Esophagus mucosa (tissue), 1 donor: ENCODE measurements at places on chromosomes 11 and 22.

DNA sequence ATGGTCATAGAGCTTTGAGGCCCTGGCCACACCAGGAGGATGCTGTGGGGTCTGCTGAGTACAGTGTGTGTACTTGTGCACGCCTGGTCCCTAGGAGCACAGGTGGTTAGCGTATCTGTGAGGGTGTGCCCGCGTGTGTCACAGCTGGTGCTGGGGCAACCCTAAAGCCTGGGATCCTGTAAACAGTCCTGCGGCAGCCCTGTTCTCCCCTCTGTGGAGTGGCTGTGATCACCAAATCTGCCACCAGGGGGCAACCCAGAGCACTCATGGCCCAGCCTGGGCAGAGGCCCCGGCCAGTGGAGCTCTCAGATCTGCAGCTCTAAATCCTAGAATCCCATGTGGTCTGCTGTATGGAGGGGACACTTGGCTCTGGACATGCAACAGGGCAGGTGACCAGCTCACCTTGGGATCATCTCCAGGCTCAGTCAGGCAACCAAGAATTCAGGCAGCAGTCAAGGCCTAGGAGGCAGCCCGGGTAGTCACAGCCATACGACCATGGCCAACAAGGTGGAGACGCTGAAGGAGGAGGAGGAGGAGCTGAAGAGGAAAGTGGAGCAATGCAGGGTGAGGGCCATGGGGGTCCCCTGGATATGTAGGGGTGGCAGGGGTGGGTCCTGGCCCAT, 3.9 kb downstream of the SH3BP1 start:
- ATAC-seq: peak; percentile 55

GRCh38 chr11:3953327-3953726, 97.9 kb downstream of the STIM1 start:
- ATAC-seq: no peak

GRCh38 chr11:111589886-111590499, 12.3 kb upstream of the SIK2 start:
- no peak for ATAC-seq

DNA sequence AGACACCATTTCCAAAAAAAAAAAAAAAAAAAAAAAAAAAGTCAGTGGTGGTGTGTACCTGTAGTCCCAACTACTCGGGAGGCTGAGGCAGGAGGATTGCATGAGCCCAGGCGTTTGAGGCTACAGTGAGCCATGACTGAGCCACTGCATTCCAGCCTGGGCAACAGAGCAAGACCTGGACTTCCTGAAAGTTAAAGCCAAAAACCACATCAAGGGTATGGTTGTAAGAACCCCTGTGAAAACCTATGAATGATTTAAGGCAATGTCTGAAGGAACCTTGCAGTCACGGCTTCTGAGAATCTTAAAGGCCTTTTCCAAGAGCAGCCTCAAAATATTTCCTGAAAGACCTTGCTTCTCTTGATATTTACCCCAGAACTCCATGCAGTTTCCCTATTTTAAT, 30.5 kb upstream of the MSANTD2 start:
- ATAC-seq: no peak

- no peak for ATAC-seq
Measured at GRCh38 chr22:49622241-49623105, 205.2 kb downstream of the BRD1 start.

DNA sequence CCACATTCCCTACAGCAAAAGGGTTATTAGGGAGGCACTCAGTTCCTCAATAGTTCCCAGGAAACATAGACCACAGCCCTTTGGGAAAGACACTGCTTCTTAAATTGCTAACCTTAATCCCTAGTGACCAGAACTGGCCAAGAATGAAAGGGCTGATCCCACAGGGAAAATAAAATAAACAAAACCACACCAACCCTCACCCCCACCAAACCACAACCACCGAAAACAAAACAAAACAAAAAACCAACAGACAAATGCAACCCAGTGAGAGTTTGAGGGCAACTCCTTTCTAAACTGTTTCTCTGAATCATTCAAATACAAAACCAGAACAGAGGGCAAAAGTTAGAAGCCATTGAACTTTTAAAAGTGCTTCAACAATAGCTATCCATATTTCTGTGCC, 57.2 kb downstream of the NAV2 start:
- ATAC-seq: no peak

- no peak for ATAC-seq
Measured at GRCh38 chr22:47810505-47811500, 1048.4 kb downstream of the TBC1D22A start.

DNA sequence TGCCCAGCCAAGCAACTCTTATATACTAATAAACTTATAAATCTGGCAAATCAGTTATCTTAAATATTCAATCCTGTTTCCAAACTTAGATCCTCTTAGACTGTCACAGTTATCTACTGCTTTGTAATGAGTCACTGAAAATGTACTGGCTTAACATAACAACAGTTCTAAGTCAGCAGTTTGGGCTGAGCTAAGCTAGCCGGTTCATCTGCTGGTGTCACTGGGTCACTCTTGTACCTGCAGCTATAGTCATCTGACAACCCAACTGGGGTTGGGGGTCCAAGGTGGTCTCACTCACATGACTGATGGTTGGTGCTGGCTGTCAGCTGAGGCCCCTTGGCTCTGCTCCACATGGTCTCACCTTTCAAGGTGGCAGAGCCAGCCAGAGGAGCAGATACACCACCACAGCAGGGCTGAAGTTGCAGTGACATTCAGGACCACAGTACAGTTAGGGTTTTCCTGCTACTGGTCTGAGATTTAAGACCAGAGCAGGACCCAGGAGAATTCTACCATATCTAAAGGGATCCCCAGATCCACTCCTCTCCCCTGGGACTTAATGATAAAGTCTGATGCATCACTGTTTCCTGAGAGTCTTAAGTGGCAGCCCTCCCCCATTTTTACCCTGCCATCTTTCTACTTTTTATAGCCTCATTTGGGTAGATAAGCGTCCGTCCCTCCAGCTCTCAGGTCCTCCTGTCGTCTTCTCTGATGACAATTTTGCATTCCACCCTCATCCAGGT, 7.9 kb upstream of the MACROD1 start:
- ATAC-seq: peak; percentile 74

DNA sequence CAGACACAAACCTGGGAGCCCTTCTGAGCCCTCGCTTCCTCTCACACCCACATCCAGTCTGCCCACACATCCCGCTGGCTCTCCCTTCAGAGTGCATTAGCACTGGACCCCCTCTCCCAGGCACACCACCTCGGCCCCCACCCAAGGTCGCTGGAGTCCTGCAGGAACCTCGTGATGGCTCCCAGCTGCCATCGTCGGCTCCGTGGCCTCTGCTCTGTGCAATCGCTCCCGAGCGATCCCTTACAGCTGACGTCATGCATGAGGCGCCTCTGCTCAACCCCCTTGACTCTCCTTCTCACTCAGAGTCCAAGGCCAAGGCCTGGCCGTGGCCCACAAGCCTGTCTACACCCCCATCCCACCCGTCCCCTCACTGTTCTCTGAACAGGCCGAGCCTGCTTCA, 183.9 kb downstream of the EFCAB6 start:
- no peak for ATAC-seq

- ATAC-seq: peak; percentile 99
Measured at GRCh38 chr11:45736424-45736823, 68.5 kb upstream of the SLC35C1 start.

DNA sequence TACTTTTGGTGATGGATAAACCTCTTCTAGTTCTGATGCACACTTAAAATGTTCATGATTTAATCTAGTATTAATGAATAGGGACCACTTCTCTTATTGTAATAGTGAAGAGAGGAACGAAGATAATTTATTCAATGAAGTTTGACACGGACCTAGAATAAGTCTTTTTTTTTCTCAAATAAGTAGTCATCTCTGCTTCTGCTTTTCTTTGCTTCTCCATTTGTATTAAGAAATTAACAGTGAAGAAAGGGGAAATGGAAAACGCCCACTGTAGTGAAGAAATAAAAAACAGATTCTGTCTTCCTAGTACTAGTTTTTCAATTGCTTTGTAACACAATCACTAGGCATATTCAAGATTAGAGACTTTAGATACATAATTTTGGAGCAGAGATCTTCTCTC, 73.0 kb downstream of the CD44 start:
- ATAC-seq: no peak

DNA sequence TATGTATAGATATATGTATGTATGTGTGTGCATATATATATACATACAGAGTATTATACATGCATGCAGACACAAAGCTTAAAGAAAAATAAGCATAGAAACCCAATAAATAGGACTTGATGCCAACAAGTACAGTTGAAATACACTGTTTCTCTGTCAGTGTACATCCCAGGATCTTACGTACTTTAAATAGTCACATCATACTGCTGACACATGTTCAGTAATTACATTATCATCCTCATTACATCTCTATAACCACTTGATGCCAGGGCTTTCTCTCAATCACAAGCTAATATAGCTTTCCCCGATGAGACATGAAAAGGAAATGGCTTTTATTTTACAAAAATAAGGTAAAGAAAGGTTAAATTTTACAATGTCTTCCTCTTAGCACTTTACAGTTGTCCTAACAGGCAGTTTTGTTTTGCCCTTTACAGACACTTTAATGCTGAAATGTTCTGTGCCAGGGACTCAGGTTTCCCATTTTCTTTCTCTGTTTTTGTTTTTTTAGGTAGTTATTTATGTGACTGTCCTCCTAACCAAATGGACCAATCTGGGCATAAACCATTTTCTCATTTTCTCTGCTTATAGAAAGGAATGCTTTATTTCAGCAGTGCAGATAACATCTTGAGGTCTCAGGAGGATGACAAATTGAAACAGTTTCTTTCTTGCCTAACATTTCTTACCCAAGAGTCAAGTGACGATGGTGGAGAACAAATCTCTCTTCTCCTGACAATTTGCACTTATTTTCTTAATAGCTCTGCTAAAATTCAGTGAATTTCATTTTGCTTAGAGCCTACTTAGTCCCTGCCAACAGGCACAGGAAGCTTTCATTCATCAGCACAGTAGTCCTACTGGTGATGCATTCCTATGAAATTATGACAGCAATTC, 350.2 kb downstream of the TTC28 start:
- no peak for ATAC-seq

DNA sequence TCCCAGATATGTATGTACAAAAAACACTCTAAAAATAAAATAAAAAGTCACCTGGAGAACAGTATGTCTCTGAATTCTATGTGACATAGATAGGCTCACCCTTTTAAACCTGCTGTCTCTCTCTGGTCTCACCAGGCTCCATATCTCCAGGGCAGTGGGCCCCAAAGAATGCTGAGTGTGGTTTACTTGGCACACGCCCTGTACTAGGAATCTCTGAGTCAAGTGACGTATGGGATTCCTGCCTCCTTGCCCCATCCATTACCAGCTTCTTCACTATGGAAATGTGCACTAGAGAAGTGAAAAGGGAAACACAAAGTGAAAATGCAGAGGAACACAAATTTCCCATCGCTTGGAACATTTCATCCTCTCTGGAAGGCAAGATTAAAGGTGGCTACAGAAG, 722.2 kb upstream of the TENM4 start:
- no peak for ATAC-seq

DNA sequence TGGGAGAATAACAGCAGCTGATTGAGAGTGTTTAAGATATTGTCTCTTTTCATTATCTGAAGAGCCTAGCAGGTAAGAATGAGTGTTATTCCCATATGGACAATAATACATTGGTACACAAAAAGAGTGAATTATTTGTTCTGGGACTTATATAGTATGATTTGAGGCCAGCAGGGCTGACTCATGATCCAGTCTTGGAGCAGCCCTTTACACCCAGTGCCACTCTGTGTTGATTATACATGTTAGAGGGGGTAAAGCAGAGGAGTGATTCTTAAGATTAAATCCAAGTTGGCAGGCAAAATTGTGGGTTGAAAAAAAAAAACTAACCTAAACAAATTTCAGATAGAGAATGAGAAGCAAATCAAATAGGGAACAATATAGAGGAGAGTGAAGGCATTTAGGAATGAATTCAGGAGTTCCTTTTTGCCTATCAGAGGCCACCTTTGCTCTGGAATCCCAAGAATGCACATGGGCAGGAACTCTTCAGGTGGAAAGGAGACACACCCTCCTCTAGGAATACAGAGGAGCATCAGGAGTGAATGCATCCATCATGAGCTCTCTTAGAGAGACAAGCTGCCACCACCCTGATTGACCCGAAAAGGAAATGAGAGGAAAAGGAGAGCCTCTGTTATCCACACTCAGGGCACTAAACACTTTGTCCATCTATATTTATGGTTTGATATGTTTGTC, 19.2 kb upstream of the MRGPRX1 start:
- no peak for ATAC-seq
